ENCODE measurements at places on chromosomes 11 and 22. TPM values are rescaled to one million over a fixed set of nuclear protein-coding genes. Genes with fewer than 3 reads are reported as not detected.

DNA sequence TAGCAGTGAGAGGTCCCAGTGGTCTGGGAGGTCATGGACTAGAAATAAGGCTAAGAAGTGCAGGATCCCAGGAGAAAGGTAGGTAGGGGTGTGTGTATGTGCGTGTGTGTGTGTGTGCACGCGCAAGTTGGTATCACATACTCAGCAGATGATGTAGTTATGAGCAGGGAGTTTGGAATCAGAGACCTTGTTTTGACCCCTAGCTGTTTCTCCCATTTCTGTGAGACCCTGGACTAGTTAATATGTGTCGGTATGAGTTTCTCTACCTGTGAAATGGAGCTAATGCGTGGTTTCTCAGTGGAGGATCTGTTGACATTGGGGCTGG is 1.3 kb downstream of the SERPING1 start:
- no peak for DNase-seq

- DNase-seq, result no peak
Observed at GRCh38 chr22:43042101-43042780, 27.3 kb upstream of the PACSIN2 start.

DNA sequence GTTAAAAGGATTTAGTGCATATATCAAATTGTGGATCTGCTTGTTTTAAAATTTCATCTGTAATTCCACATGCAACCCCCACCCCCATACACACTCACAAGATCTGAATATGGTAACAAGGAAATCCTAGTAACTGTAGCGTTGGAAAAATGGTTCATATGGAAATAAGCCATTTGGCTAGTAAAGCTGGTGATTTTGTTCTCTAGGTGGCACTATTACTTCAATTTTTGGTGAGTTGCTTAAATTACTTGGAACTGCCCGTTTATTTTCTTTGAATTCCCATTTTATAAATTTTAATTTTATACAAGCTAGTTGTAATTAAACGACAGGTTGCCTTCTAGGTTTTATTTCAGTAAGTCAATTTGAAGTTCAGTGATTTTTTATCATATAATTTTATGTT is 5.3 kb downstream of the BDNF start:
- DNase-seq, result no peak

DNA sequence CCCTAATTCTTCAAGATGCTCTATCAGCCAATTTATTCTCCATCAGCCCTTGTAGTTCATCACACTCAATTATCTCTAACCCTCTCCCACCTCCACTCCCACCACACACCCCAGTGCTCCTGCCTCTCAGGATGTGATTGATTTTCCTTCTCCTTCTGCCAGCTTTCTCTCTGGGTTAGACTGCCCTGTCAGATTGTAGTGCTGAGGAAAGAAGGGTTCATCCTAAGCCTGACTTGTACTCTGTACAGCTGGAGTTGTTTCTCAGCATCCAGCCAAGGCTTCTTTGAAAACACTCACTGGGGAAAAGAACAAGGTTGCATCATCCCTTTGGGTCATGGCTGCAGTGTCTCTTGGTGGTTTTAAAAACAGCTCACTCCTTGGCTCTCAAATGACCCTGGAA is 61.2 kb downstream of the CECR2 start:
- DNase-seq, result no peak

- no peak for DNase-seq
Observed at GRCh38 chr11:117827521-117828511, 3.3 kb upstream of the FXYD2 start.

GRCh38 chr11:130029137-130029536 is 26.5 kb upstream of the PRDM10 start:
- DNase-seq, result no peak

GRCh38 chr11:104852811-104853210 is 45.4 kb downstream of the CASP12 start:
- DNase-seq, result no peak

DNA sequence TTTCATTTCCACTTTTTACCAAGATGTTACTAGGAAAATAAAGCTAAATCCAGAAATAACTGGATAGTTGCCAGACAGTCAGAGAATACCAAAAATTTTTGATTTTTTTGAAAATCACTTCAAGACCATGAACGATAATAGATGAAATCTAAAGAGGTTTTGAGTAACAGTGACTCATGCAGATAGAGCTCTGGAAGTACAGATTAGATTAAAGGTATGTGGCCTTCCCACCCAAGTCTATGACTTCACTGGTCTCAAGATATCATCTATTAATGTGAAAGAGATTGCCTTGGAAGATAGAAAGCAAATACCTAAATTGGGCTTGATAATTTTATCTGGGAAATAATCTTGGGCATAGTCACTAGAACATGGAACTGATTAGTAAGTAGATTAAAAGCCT is 415.9 kb downstream of the METTL15 start:
- no peak for DNase-seq

DNA sequence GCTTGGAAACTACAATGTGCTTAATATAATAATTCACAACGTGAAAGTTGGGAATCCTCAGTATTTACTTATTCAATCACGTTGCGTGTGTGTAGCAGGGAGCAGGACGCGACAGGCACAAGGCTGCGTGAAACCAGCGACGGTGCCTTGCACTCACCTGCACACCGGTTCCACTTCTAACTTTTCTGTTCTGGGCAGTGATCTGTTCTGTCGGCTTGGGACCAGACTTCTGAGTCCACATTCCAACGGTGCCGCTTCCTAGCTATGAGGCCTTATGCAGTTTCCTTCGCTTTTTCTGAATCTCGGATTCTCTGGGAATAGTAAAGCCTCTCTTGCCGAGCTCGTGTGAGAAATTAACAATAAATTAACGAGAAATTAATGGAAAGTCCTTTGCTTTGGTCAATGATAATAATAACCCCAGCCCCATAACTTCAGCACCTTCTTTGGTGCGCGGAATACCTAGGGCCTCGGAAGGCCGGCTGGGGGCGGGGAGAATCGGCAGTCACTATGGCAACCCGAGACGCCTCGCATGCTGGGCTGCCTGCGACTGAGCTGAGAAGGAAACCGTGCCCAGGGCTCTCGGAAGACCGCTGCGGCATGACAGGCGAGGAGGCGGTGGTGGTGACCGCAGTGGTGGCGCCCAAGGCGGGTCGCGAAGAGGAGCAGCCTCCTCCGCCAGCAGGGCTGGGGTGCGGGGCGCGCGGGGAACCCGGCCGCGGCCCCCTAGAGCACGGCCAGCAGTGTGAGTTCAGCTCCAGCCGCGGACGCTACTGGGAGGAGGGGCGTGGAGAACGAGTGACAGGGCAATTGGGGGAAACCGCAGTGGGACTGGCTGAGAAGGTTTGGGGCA is at the start of gene C11orf97:
Gene C11orf97, plus strand, starts transcription at position 530 of the 850 bp plus-strand sequence. Its CDS starts 68 bp downstream, at position 598.
- DNase-seq, result peak; percentile 85

Gene CARNS1
- total RNA-seq, result 2.3 TPM

Gene MMP8
- total RNA-seq, result not detected

Measured in natural killer cell treated with Interleukin-12 subunit alpha and Interleukin-12 subunit beta and Interleukin-15 and Interleukin-18, amount 100 ng/mL, for 72 hours (primary cell).